Karpas-422 (cell line): ENCODE measurements at places on chromosomes 4 and X. TPM values are rescaled to one million over a fixed set of nuclear protein-coding genes. Genes with fewer than 3 reads are reported as not detected.

- no peak for DNase-seq
- H3K36me3 ChIP-seq = no peaks in the 10 kb centered on the region
- no peaks in the 10 kb centered on the region for H3K27me3 ChIP-seq
- H3K4me1 ChIP-seq = no peaks in the 10 kb centered on the region
- H3K27ac ChIP-seq = no peak overlapping the region
- H3K4me3 ChIP-seq = no peak overlapping the region
These were observed 24.0 kb upstream of the SNCA start for GRCh38 chr4:89860971-89861370.

DNA sequence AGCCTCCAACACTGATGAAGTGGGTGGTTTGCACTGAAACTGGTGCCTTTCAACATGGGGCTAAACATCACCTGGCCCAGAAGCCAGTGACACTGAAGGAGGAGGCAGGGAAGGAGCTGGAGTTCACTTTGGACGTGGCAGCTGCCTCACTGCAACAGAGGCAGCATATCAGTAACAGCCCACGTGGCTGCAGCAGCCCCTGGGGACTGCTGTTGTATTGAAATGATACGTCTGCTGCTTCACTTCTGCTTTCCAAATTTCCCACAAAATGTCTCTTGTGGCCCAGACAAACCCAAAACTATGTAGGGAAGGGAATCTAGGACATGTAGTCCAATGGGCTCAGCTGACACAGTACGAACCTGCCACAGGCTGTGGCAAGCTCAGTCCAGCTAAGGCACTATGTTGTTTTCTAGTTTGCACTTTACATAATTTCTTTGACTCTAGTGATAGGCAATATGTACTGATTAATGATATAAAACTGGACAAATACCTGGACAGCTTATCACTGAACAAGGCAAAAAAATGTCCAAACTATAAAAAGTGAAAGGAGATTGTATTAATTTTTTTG, 84.7 kb upstream of the RAPGEF2 start:
- H3K4me1 ChIP-seq = peaks cover 11% of the 10 kb centered on the region
- no peak overlapping the region for H3K27ac ChIP-seq
- no peak overlapping the region for H3K4me3 ChIP-seq
- H3K36me3 ChIP-seq = no peaks in the 10 kb centered on the region

DNA sequence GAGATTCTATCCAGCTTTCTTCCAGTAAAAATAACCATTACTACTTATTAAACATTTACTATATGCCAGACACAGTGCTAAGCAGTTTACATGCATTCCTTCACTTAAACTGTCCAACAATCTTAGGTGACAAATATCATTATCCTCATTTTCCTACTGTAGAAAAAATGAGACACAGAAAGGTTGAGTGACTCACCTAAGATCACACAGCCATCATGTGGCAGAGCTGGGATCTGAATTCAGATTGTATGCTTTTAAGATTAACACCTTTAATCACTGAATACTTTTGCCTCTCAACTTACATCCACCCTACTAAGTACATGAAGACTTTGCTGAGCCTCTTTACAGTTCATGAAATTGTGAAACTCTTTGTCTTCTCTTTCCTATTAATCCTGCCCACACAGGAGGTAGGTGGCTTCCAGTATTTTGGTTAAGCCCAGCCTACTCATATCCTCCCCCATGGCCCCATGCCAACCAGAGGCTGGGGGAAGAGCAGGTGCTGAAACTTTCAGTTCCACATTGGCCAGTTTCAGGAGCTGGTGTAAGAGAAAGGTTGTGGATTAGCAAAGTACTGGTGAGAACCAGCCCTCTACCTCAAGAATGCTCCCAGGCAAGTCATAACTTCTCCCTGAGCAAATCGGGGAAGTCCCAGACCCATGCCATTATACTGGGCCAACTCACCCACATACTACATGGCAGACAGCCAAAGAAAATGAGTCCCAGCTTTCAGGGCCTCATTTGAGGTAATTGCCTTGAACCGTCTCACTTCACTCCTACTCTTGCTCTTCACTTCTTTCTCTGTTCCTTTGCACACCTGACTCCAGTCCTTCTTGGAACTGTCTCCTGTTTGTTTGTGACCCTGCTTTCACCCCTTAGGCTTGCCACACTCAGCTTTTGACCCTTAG, 211.1 kb downstream of the GUCY2F start:
- H3K4me3 ChIP-seq = no peak overlapping the region
- no peaks in the 10 kb centered on the region for H3K4me1 ChIP-seq
- no peaks in the 10 kb centered on the region for H3K36me3 ChIP-seq
- H3K27me3 ChIP-seq = no peaks in the 10 kb centered on the region
- DNase-seq = peak; percentile 45

- peak; percentile 69 for DNase-seq
- no peaks in the 10 kb centered on the region for H3K36me3 ChIP-seq
- no peak overlapping the region for H3K27ac ChIP-seq
- H3K27me3 ChIP-seq = no peaks in the 10 kb centered on the region
- no peak overlapping the region for H3K4me3 ChIP-seq
- peaks cover 19% of the 10 kb centered on the region for H3K4me1 ChIP-seq
These were observed 28.4 kb downstream of the GAGE1 start for GRCh38 chrX:49627086-49627777.

DNA sequence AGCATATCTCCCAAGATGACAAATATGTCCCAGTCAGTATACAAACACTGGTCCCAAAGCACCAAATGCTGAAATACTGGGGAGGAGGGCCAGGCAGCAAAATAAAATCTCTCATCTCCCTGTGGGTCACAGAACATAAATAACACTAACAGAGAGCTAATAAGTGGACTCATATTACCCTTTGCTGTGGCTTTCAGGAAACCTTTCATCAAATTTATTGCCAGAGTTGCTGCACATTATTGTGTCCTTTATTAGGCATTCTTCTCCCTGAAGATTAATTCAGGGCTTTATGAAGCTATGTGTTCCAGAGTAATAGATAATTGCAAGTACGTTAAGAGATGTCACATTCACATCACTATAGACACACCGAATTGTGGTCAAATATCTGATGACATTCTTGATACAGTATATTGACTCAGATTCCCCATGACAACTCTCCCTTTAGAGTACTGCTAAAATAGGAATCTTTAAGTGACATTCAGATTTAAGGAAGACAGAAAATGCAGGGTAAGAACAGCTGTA, 124.1 kb upstream of the PRR32 start:
- no peak overlapping the region for H3K27ac ChIP-seq
- no peaks in the 10 kb centered on the region for H3K27me3 ChIP-seq
- H3K36me3 ChIP-seq = no peaks in the 10 kb centered on the region
- no peak for DNase-seq
- no peak overlapping the region for H3K4me3 ChIP-seq

- no peak overlapping the region for H3K27ac ChIP-seq
- no peaks in the 10 kb centered on the region for H3K36me3 ChIP-seq
- H3K27me3 ChIP-seq = no peaks in the 10 kb centered on the region
- DNase-seq = no peak
- no peak overlapping the region for H3K4me3 ChIP-seq
- H3K4me1 ChIP-seq = no peaks in the 10 kb centered on the region
These were observed 137.5 kb downstream of the RASL11B start for GRCh38 chr4:52999626-53000025.

- no peaks in the 10 kb centered on the region for H3K27me3 ChIP-seq
- no peak for DNase-seq
- H3K27ac ChIP-seq = no peak overlapping the region
- H3K36me3 ChIP-seq = no peaks in the 10 kb centered on the region
- no peaks in the 10 kb centered on the region for H3K4me1 ChIP-seq
These were observed 143.6 kb upstream of the FAM47A start for GRCh38 chrX:34275699-34276098.

DNA sequence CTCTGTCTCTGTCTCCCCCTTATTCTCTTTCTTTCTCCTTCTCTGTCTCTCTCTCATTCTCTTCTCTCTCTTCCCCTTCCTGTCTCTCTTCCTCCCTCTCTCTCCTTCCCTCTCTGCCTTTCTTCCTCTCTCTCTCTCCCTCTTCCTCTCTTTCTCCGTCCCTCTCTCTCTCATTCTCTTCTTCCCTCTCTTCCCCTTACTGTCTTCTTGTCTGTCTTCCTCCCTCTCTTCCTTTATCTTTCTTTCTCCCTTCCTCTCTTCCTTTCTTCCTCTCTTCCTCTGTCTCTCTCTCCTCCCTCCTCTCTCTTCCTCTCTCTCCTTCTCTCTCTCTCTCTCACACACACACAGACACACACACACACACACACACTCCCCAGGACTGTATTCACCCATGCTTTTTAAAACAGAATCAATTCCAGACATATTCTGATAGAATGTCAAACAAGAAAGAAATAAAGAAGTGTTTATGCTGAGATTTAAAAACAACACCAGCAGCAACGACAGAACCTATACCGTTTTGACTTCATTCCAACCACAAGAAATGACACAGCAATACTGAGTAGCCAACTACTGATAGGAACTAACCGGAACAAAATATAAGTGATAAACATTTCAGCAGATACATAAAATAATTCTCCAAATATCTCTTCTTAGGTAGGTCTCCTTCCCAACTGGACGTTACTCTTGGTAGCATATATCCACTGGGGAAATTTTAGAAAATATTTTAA, 296.7 kb downstream of the ASMT start:
- no peak overlapping the region for H3K27ac ChIP-seq
- H3K4me3 ChIP-seq = no peak overlapping the region
- DNase-seq = no peak
- H3K27me3 ChIP-seq = no peaks in the 10 kb centered on the region
- H3K36me3 ChIP-seq = no peaks in the 10 kb centered on the region
- H3K4me1 ChIP-seq = peaks cover 7% of the 10 kb centered on the region; the same call in 1 of the 2 replicates

GRCh38 chr4:8646296-8647093, 53.9 kb downstream of the CPZ start:
- H3K4me3 ChIP-seq = no peak overlapping the region
- no peaks in the 10 kb centered on the region for H3K36me3 ChIP-seq
- no peak overlapping the region for H3K27ac ChIP-seq
- no peak for DNase-seq
- H3K27me3 ChIP-seq = no peaks in the 10 kb centered on the region
- no peaks in the 10 kb centered on the region for H3K4me1 ChIP-seq

- no peak for DNase-seq
- H3K4me3 ChIP-seq = no peak overlapping the region
- H3K36me3 ChIP-seq = no peaks in the 10 kb centered on the region
- H3K27ac ChIP-seq = no peak overlapping the region
These were observed 63.3 kb downstream of the PTPN13 start for GRCh38 chr4:86657382-86657781.

DNA sequence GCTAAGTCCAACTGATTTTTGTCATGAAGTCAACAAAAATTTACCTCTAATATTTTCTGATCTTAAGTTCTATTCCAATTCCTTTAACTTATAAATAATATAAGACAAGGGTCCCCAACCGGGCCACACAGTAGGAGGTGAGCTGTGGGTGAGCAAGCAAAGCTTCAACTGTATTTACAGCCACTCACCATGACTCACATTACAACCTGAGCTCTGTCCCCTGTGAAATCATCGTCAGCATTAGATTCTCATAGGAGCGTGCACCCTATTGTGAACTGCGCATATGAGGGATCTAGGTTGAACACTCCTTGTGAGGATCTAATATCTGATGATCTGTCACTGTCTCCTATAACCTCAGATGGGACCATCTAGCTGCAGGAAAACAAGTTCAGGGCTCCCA, 227.4 kb downstream of the MAPK10 start:
- no peak overlapping the region for H3K27ac ChIP-seq
- H3K27me3 ChIP-seq = no peaks in the 10 kb centered on the region
- peaks cover 26% of the 10 kb centered on the region for H3K4me1 ChIP-seq
- H3K36me3 ChIP-seq = peaks cover 3% of the 10 kb centered on the region; the same call in 1 of the 2 replicates
- DNase-seq = no peak

DNA sequence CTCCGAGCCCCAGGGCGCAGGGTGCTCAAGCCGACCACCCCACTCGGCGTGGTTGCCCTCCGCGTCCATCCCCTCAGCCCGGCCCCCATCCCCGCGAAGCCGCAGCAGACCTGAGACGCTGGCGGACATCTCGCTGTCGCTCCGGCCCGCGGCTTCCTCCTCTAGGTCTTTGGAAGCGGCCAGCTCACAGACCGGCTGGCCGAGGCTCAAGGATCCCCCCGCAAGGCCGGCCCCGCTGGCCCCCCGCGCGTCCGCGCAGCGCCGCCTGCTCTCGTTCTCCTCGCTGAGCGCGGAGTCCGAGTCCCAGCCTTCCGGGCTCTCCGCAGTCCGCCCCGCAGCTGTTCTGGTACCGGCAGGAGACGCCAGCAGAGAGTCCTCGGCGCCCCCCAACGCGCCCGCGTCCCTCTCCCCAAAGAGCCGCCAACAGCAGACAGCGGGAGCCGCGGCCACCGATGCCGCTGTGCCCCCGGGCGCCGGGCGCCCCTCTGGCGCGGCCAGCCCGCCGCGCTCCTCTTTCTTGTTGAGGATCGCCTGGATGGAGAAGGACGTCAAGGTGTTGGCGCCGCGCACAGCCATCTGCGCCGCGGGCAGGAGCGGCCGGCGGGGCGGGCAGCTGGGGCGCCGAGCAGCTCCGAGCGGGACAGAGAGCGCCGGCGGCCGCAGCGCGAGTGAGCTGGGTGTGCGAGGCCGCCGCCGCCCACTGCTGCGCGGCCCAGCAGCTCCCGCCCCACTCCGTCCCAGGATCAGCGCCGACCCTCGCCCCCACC, at the start of gene NKX3-2:
TSS of gene NKX3-2 (minus strand) at position 670 of the 767 bp plus-strand sequence. CDS start at position 576, 94 bp downstream.
- DNase-seq = no peak
- H3K36me3 ChIP-seq = no peaks in the 10 kb centered on the region
- no peaks in the 10 kb centered on the region; the same call in 1 of the 2 replicates for H3K27me3 ChIP-seq
- no peak within 1 kb of the TSS for H3K4me3 ChIP-seq
- no peak within 1 kb of the TSS for H3K27ac ChIP-seq

DNA sequence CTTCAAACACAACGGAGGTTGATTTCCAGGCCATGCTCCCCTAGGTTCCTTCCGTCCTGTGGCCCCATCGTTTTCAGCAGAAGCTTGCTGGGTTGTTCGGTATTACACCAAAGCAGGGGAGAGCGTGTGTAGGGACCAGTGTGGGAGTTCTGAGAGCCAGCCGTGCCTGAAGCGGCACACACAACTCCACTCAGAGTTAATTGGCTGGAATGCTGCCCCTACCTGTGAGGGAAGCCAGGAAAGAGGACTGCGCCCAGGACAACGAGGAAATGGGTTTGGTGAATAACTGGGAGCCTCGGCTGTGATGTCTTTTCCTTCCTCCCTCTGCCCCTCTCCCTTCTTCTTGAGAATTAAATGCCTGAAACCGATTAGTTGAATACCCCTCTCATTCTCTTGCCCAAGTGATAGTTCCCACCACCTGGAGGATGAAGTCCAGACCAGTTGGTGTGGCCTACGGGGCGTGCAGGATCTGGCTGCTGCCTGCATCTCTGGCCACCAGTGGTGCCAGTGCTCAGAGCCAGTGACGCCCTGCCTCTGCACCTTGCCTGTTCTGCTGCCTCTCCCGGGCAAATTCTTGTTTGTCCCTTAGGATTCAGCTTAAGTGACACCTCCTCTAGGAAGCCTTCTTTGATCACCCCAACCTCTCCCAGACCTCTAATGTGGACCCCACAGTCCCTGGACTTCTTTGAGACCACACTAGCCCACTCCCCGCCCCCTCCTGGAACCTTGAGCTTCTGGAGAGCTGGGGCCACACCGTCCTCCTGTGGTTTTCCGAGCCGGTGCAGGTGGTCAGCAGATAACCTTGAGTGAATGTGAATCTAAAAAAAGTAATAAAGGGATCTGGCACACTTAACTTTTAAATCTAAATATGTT, 33.6 kb downstream of the TBC1D14 start:
- no peak for DNase-seq
- no peak overlapping the region for H3K27ac ChIP-seq
- H3K27me3 ChIP-seq = no peaks in the 10 kb centered on the region
- H3K36me3 ChIP-seq = no peaks in the 10 kb centered on the region
- H3K4me1 ChIP-seq = peaks cover 19% of the 10 kb centered on the region
- no peak overlapping the region for H3K4me3 ChIP-seq

- H3K27ac ChIP-seq = no peak overlapping the region
- H3K36me3 ChIP-seq = no peaks in the 10 kb centered on the region
- peak; percentile 30 for DNase-seq
- no peaks in the 10 kb centered on the region for H3K27me3 ChIP-seq
- H3K4me1 ChIP-seq = peaks cover 3% of the 10 kb centered on the region
These were observed 62.8 kb upstream of the NLGN4X start for GRCh38 chrX:6291444-6291843.

RTL3 gene
- not detected in 2 replicates for total RNA-seq

PLAC1 gene
- total RNA-seq = not detected in 2 replicates

SOD3 gene
- total RNA-seq = not detected in 2 replicates

ZAR1 gene
- total RNA-seq = not detected in 2 replicates
